ENCODE measurements at places on chromosomes 7 and 10.

DNA sequence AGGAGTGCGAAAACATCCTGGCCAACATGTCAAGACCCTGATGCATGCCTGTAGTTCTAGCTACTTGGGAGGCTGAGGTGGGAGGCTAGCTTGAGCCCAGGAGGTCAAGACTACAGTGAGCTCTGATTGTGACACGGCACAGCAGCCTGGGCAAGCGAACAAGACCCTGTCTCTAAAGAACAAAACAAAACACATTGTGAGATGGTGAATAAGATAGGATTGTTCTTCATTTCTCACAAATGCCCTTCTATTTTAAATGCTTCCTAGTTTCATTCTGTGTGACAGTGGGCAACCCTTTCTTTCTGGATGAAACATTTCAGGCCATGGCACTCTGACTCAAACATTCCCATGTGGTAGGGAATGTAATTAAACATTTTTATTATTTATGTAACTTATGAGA, 13.5 kb downstream of the EFCAB10 start:
- DNase-seq: no peak

DNA sequence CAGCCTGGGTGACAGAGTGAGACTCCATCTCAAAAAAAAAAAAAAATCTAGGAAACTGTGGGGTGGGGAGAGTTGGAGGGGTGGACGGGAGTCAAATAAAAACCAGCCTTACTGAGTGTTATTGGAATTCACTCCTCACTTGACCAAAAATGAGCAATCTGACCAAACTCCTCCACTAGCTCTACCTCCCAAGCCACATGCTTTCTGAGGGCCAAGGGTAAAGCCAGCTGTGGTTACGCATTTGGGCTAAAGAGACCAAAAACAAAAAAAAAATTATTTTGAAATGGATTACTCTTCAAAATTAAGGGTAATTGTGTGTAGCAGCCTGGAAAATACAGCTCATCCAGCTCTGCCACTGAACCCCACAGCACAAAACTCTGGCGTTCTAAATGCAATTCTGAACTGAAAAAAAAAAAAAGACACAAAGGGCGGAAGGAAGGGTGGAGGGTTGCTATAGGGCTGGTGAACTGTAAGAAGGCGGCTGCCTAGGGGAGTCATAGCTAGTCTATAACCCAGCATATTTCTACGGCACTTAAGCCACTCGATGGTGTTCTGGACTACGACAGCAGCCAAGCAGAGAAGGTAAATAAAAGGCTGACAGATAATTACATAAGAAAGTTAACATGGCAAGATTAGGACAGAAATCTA, 7.8 kb downstream of the ELMO1 start:
- DNase-seq: no peak

DNA sequence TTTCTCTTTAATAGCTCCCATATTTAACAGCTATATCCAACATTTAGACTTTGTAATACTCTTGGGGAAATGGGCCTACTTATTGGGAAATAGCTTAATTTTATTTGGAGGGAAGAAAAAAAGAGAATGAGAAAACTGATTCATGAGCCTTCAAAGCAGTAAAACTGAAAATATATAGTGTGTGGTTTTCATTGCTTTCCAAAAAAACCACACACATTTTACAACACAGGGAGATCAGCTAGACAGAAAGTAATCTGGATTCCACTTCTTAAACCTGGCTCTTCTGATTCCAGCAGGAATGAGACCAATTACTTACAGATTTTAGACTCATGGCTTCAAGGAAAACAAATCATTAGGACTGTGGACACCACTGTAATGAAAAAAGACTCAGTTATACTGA, 48.7 kb downstream of the CH25H start:
- DNase-seq: no peak

GRCh38 chr10:33211106-33211878, 123.2 kb downstream of the NRP1 start:
- no peak for DNase-seq

DNA sequence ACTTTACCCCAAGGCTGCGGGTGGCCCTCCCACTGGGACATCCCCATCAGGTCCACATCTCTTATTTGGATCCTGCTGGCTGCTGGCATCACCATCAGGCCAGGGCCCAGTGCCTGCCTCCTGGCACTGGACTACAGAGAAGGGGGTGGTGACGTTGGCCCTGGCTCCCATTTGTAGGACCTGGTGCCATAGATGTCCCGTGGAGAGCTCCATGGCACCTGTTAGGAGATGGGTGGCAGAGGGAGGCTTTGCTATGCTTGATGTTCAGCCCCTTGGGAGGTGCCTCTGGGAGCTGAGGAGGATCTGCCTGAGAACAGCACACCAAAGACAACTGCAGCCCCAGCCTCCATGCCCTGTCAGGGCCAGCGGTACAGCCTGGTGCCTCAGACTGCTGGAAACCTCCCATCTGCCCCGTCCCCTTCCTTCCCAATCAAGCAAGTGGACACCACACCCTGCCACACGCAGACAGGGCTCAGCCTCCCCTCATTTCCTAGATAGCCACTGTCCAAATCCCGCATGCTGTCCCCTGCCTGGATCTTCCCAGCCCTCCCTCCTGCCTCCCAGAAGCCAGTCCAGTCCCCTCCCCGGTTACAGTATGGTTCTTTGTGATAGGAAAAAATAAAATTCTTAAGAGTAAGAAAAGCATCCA, 230.0 kb upstream of the GRB10 start:
- DNase-seq: no peak

DNA sequence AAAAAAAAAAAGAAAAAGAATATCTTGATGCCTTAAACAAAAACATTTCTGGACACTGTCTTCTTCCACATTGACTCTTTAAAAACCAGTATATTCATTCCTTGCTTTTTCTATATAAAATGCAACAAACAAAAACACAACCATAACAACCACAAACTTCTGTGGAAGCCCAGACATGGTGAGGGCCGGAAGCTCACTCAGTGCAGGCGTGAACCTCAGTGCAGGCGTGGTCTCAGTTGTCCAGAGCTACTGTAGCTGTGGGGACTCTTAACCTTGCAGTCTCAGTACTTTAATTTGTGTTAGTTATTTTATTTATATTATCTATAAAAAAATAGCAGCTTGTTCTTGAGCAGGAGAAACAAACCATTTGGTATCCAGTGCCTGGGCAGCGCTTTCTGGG, 131.8 kb downstream of the DOCK1 start:
- DNase-seq: no peak

- DNase-seq: no peak
Measured at GRCh38 chr7:771234-772004, 44.3 kb upstream of the PRKAR1B start.

GRCh38 chr7:104442481-104442880, 114.1 kb downstream of the LHFPL3 start:
- DNase-seq: no peak

GRCh38 chr7:50704844-50705243, 77.9 kb downstream of the GRB10 start:
- no peak for DNase-seq

- no peak for DNase-seq
Measured at GRCh38 chr7:150668472-150668911, 17.0 kb upstream of the GIMAP2 start.

GRCh38 chr10:124232686-124233545, 139.5 kb upstream of the CHST15 start:
- no peak for DNase-seq

DNA sequence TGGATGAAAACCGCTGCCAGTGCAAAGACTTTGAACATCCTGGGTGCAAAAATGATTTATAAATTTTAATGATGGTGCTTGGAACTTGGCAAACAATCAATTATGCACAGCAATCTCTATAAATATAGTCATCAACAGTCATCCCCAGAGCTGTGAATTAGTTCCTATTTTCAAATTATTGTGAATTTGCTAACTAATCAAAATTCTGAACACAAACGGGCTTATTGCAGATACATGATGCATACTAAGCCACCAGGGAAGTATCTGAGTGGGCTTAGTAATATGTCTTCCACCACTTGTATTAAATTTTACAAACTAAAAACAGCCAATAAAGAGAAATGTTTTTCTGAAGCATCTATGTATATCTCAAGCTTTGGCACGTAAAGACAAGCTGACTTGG, 165.2 kb downstream of the CALCR start:
- DNase-seq: no peak

GRCh38 chr10:23063045-23063972, 32.1 kb upstream of the MSRB2 start:
- no peak for DNase-seq

DNA sequence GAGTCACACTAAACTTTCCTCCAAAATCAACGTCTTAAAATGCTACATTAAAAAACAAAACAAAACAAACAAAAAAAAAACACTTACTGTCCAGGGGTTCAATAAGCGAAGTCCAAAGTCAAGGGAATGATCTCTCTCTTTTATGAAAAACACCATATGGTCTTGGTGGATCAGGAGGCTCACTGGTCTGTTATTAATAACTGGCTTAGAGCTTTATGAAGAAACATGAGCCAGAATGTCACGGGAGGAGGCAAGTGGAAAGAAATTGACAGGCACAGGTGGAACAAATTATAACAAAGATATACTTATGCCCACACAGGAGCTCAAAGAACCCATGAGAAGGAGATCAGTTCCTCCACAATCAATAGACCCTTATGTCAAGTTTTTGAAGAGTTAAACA, at the start of gene MRLN:
Gene MRLN, minus strand, starts transcription at position 189 of the 400 bp plus-strand sequence.
- no peak for DNase-seq

GRCh38 chr10:11212288-11213085, 194.8 kb downstream of the CELF2 start:
- DNase-seq: no peak

GRCh38 chr10:30781670-30782121, 152.1 kb upstream of the LYZL2 start:
- peak; percentile 90 for DNase-seq

- DNase-seq: no peak
Measured at GRCh38 chr10:94150541-94151184, 156.9 kb downstream of the PLCE1 start.

GRCh38 chr10:79359816-79360498, 12.7 kb downstream of the PPIF start:
- no peak for DNase-seq

DNA sequence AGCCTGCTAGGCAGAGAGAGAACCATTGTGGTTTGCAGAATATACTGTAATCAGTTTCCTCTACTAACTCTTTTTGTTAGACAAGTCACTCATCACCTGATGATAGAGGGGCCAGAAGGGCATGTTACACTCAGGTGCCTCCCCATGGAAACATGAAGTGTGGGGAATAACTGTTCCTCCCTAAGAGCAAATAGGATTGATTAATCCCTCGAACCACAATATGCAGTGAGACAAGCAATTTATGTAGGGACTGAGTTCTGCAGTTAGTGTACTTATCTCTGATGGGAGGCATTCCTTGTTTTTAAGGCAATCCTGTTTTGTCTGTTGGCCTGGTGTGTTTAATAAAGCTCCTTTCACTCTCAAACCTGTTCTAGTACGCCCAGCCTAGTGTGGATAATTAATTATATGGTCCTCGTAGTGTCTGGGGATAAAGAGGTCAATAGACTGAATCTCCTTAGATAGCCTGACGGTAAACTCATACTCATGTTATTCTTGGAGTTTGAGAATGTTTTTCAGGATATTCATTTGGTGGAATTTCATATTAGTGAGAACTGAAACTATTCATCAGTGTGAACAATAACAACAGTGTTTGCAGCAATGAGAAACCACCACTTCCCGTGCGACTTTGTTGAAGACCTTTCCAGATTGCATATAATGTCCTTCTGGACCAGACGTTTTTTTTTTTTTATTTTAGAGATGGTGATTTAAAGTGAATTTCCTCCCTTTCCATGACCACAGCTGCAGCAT, 344.8 kb upstream of the FZD8 start:
- no peak for DNase-seq

- no peak for DNase-seq
Measured at GRCh38 chr7:44196450-44196872, 4.3 kb upstream of the YKT6 start.

DNA sequence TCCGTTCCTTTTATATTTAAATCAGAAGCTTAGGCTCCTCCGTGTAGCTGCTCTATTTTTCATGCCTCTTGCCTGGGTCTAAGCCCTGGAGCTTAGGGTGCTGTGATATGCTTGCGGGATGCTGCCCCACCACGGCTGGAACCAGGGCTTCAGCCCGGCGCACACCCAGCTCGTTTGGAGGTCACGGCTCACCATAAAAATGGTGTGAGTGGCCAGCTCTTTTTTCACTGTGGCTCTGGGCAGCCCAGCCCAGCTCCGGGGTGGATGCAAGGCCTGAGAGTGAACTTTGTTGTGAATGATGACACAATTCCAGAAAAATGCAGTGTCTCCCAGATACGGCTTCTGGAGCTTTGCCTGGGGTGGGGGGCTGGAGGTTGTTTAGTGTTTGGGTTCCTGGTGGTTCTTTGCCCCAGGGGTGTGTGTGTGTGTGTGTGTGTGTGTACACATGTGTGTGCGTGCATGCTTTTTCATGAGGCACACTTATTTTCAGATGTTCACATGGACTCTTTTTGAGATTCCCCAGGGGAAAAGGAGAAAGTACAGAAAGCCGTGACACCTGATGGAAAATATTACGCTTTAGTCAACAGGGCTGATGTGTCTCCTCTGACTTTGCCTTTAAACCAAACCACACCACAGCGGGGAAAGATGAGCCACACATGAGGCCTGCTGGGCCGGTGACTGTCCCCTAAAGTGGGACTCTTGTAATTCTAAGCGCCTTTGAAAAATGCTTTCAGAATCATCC, 46.2 kb downstream of the GRK5 start:
- no peak for DNase-seq

- peak; percentile 16 for DNase-seq
Measured at GRCh38 chr7:45583296-45583695, 9.1 kb downstream of the ADCY1 start.

- no peak for DNase-seq
Measured at GRCh38 chr7:2096692-2097387, 135.9 kb downstream of the MAD1L1 start.

DNA sequence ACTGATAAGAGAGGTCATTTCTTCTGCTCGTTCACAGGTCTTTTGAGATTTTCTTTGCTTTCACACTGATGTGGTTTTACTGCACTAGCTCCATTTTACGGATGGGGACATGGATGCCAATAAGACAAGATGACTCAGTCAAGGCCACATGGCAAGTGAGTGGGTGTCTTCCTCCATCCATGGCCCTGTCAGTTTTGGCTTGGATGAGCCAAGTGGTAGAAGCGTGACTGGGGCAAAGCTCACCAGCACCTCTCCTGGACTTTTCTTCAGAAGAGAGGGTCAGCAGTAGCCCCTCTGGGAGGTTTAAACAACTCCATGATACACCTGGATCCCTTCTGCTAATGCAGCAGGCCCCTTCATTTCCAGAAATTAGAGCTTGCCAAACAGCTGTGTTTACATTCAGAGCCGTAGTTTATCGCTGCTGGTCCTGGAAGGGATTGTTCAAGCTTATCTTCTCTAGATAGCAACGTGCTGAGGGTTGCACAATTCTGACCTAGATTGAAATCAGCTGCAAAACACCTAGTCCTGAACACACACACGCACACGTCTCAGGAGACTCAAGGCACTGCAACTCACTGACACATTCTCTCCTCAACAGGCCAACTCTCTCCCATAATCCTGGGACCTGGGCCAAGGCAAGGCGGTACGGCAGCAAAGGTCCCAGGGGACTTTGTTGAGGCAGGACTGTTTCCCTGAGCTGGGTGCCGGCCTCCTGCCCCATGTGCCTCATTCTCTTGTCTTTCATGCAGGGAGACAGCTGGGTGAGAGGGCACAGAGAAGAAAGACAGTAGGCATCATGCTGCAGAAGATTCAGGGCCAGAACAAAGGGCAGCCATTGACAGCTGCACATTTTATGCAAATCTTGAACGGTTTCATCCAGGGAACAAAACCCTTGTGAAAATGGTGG, 14.2 kb upstream of the PDCD4 start:
- DNase-seq: peak; percentile 57
